ENCODE measurements at places on chromosomes 16 and 17.

- no peak for DNase-seq
Measured at GRCh38 chr16:8310323-8310722, 280.0 kb downstream of the TMEM114 start.

- DNase-seq: no peak
Measured at GRCh38 chr17:79919164-79919585, 79.9 kb upstream of the CBX4 start.

DNA sequence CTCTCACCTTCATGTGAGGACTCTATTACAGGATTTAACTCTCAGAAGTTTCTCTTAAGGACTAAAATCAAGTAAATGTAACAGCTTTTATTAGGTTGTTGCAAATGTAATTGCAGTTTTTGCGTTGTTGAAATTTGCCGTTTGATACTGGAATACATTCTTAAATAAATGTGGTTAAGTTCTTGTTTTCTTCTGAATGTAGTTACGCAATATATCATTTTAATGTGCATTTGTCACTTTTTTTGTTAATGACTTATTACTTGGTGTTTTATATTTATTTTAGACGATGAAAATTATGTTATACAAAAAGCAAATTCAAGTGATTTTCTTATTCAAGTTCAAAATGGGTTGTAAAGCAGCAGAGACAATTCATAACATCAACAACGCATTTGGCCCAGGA lies 76.3 kb downstream of the TTC19 start:
- DNase-seq: no peak

GRCh38 chr17:5837055-5837491 lies 233.1 kb upstream of the WSCD1 start:
- no peak for DNase-seq

DNA sequence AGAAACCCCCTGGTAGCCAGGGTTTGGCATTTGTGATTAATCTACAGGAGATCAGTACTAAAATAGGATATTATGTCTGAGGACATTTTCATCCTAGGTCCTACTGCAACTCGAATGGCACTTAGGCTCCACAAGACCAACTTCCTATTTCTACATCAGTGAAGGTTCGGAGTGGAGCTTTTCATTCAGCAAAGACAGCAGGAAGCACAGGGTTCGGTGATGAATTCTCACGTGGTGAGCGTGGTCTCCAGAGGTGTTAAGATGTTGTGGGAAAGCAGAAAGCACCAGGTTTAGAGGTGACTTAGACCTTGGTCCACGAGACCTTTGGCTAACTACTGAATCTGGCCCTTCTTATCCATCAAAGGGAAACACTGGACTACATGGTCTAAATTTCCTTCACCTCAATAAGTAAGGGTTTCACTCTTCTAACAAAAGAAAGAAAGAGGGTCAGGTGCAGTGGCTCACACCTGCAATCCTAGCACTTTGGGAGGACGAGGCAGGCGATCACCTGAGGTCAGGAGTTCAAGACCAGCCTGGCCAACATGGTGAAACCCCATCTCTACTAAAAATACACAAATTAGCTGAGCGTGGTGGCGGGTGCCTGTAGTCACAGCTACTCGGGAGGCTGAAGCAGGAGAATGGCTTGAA lies 13.9 kb upstream of the HELZ start:
- no peak for DNase-seq

DNA sequence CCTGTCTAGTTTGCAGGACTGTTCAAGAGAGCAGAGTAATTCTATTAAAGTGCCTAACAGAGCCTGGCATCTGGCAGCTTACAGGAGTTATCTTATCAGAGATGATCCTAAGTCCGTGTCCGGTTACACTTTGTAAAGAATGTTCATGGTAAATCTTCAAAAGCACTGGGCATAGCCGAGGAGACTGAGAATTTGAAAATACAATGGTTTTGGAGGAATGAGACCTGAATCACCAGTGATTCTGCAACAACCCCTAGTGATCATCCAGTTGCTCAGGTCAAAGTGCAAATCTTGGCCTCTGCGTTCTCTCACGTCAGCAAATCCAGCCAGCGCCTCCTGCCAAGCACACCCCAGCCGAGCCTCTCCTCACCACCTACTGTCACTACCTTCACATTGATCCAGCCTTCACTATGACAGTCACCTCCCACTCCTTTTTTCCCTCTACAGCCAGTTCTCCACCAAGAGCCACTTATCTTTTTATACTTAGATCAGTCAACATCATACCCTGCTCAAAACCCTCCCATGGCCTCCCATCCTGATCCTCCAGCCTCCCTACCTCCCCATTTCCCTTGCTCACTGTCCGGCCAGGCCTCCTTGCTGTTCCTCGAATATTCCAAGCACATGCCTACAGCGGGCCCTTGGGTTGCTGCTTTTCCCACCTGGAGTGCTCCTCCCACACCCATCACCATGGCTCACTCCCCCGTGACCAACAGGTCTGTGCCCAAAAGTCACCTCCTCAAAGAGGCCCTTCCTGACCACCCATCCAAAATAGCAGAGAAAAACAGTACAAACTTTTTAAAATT lies 57.4 kb upstream of the ERN1 start:
- DNase-seq: no peak

GRCh38 chr17:8884336-8884990 lies 17.0 kb upstream of the PIK3R6 start:
- no peak for DNase-seq

DNA sequence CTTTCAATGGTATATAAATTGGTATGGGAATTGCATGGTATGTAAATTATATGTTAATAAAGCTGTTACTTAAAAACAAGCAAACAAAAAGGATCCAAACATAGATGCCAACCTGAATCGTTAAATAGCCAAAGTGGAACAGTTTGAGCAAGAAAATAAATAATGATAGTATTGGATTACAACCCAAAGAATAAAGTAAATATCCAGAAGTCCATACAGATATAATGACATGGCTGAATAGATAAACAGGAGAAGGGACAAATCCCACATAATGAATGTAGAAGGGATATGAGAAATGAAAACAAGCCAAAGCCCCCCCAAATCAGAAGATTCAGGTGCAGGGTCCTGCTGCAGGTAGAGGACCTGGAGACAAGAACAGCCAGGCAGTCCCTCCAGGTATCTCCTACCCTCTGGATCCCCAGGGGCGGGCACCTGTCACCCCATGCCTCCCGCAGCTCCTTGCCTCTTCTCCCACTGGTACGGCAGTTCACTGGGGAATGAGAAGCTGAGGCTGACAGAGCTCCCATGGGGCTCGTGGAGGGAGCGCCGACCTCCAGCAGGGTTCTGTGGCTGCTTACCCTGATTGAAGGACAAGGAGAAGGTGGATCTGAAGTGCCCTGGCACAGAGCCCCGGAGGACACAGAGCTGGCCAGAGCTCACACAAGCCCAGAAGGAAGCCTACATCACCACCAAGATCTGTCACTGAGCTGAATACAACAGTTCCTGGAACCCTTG lies 9.9 kb upstream of the LCAT start:
- DNase-seq: no peak

- DNase-seq: no peak
Measured at GRCh38 chr16:27969574-27969973, 93.9 kb downstream of the GSG1L start.

GRCh38 chr16:84266451-84266850 lies 26.6 kb upstream of the KCNG4 start:
- peak; percentile 64 for DNase-seq

DNA sequence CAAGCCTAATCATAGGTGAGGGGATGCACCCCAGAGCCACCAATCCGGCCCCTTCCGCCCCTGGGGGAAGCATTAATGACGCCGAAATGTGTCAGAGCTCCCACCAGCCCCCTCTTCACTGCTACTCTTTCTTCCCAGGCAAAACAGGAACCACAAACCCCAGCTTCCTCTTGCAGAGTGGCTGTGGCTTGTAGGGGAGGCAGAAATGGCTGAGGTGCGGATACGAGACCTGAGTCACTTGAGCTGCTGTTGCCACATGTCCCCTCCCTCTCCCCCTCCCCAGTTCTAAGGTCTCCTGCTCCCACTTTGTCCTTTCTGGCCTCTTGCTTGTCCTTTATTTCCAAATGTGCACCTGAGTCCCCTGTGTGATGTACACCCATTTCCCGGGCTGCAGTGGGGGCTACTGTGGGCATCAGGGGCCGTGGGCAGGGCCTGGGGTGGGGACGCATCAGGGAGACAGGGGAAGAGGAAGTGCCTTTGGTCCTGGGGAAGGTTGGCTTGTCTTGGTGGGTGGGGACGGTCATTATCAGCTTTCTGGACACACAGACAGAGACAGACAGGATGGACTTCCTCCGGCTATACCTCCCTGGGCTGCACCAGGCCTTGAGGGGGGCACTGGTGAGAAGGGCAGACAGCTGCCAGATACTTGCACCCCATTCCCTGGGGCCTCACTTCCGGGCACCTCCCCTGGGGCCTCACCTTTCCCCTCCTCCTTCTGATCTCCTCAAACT lies at the start of gene APOBR:
TSS of gene APOBR (plus strand) at position 523 of the 731 bp plus-strand sequence. CDS start at position 562, 39 bp downstream.
- peak; percentile 85 for DNase-seq

DNA sequence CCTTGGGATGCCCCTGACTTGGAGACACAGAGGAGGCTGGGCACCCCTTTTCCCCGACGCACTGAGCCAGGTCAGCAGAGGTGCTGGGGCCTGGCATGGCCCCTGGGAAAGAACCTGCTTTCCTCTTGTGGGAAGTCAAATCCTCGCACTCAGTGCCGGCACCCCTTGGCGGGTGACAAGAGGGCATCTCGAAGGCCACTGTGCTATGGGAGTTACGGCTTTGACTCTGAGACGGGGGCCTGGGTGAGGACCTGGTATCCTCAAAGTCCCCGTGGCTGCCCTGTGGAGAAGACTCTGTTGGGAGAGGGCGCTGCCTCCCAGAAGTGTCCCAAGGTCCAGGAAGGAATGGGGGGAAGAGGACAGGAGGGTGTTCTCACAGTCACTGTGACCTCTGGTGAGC lies 117.0 kb downstream of the METRNL start:
- DNase-seq: no peak

GRCh38 chr17:55200904-55201303 lies 63.9 kb upstream of the HLF start:
- no peak for DNase-seq

DNA sequence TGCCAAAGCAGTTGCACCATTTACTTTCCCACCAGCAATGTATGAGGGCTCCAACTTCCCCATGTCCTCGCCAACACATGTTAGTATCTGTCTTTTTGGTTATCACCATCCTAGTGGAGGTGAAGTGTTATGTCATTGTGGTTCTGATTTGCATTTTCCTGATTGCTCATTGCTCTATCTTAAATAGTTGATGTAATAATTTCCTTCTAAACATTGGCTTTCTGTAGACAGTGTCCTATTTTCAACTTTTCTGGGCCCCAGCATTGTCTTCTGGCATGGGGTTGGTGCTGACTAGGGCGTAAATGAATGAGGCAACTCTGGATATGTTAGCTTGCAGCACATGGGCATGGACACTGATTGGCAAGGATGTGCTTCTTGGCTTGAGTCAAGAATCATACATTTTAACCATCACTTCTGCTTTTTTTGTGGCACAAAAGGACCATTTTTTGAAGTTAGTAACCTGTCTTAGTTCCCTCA lies 25.1 kb downstream of the PLCG2 start:
- no peak for DNase-seq

GRCh38 chr17:63665527-63666214 lies 34.3 kb downstream of the LIMD2 start:
- DNase-seq: no peak

DNA sequence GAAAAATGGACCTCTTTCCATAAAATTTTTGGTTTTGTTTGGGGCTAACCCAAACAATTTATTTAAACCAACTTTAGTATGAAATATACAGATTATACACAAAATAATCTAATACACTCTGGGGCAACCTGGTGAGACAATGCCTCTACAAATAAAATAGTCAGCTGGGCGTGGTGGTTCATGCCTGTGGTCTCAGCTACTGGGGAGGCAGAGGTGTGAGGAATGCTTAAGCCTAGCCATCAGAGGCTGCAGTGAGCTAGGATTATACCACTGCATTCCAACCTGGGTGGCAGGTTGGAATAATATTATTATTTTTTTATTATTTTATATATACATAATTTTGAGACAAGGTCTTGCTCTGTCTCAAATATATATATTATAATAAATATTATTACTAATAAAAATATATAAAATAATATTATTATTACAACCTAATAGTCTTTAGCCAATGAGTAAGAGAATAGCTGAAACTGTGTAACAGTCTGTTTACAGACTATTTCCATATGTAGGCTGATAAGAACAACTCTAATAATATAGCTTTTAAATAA lies 50.5 kb downstream of the GLG1 start:
- no peak for DNase-seq

DNA sequence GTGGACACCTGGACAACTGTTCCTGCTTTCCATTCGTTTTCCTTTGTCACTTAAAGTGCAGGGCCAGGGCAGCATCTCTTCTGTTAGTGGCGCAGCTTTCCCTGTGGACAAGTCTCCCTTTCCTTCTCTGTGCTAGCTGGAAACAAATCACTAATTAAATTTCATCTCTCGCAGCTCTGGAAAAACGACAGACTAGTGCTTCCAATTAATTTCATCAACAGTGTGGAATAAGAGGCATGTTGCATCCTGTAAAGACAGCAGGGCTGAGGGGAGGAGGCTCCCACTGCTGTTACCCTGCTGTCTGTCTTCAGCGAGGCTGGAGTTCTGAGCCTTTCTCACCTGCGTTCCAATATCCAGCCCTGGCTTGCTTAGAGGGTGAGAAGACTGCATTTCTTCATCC lies 352.1 kb upstream of the HSBP1 start:
- no peak for DNase-seq

DNA sequence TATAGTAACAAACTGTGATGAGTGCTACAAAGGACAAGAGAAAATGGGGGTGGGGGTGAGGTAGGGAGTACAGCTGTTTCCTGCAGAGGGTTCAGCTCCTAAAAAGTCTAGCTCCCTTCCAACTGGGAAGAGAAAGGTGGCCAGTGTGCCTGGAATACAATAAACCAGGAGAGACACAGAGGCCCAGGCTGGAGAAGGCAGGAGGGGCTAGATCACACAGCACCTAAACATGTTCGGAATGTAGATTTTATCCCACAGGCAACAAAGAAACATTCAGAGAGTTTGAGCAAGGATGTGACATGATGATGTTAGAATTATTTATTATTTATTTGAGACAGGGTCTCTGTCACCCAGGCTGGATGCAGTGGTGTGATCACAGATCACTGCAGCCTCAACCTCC lies 10.2 kb downstream of the TEX2 start:
- DNase-seq: no peak

- no peak for DNase-seq
Measured at GRCh38 chr16:19396555-19397011, 21.1 kb upstream of the TMC5 start.

- no peak for DNase-seq
Measured at GRCh38 chr17:62966426-62967204, 580 bp downstream of the TANC2 start.

DNA sequence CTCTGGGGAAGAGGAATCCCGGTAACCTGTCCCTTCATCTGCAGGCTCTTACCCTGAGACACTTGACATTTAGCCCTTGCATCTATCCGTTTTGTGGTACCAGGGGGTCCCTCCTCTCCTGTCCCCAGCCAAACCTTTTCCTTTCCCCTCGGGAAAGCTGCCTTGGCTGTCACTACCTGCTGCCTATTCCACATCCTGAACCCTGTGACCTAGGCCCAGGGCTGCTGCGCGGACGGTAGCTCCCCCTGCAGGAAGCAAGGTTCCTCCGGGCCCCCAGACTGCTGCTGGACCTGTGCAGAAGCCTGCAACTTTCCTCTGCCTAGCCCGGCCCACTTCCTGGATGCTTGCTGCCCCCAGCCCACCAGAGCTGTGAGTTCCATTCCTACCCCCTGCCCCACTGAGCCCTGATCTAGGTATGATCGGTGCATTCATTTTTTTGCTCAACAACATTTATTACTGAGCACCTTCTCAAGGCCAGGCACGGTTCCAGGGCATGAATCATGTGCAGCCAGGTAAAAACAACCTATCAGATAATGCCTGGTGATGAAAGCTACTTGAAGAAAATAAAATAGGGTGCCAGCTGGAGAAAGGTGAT lies 10.5 kb upstream of the ALDOA start:
- DNase-seq: no peak

Data from posterior vena cava (tissue), 2 donors.